ENCODE measurements at places on chromosomes 2 and 18.

DNA sequence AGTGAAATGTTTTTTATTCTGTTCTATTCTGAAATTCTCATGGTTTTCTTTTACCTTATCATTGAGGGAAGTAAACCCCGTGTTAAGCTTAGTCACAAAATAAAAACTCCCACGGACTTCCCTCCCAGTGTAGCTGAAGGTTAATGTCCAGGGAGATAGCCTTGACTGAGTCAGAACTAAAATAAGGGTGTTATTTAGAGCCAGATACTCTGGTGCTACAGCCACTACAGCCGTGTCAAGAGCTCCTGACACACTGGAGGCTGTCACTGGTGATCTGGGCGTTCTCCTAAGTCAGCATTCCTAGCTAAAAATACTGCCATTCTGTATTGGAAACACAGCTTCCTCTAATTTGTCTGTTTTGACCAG lies 82.0 kb upstream of the RANBP2 start:
- peak; percentile 61 for DNase-seq

- DNase-seq = peak; percentile 43
These were observed 16.8 kb upstream of the ATP8B1 start for GRCh38 chr18:57819671-57820460.

- DNase-seq = no peak
These were observed 94.8 kb upstream of the SRD5A2 start for GRCh38 chr2:31675485-31675901.

DNA sequence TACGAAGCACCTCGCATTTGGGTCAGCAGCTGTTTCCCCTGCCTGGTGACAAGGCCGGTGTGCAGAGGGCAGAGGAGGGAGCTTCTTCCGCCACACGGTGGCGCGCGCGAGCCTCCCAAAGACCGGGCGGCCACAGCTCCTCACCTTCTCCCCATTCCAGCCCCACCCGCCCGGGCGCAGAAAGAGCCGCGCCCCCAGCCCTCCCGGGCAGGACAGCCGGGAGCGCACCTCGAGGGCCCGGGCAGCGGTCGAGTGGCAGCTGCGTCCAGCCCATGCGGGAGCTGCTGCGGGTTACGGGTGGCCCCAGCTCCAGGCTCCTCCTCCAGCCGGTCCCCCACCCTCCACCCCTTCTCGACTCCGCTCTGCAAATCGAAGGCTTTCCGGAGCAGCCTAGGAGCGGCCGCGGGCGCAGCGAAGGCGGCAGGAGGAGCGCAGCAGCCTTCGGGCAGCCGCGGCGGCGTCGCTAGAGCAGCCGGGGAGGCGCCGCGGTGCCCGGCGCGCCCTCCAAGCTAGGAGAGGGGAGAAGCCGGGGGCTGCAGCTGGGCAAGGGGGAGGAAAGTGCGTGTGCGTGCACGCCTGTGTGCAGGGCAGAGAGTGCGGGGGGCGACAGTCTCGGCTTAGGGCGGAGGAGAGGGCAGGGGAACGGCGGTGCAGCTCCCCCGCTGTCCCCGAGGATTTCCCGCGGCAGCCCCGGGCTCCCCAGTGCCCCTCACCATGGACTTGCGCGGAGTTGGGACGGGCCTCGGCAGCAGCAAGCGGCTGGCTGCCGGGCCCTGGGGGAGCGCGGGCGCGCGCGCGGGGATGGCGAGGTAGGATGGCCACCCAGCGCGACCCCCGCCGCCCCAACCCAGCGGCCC lies at the start of gene CCDC85A:
Gene CCDC85A, plus strand, starts transcription at position 348 of the 857 bp plus-strand sequence. CDS start 635 bp downstream, outside the sequence.
- DNase-seq = peak; percentile 94

GRCh38 chr2:36952748-36953197 lies 13.6 kb downstream of the STRN start:
- DNase-seq = no peak

- no peak for DNase-seq
These were observed 18.6 kb upstream of the ADCYAP1 start for GRCh38 chr18:886076-886475.

- DNase-seq = no peak
These were observed 15.0 kb upstream of the GPC1 start for GRCh38 chr2:240420206-240421104.
